ENCODE measurements at places on chromosomes 1 and 21.
A peak's percentile ranks its signal among the peaks of the same experiment; 100 is the strongest.

DNA sequence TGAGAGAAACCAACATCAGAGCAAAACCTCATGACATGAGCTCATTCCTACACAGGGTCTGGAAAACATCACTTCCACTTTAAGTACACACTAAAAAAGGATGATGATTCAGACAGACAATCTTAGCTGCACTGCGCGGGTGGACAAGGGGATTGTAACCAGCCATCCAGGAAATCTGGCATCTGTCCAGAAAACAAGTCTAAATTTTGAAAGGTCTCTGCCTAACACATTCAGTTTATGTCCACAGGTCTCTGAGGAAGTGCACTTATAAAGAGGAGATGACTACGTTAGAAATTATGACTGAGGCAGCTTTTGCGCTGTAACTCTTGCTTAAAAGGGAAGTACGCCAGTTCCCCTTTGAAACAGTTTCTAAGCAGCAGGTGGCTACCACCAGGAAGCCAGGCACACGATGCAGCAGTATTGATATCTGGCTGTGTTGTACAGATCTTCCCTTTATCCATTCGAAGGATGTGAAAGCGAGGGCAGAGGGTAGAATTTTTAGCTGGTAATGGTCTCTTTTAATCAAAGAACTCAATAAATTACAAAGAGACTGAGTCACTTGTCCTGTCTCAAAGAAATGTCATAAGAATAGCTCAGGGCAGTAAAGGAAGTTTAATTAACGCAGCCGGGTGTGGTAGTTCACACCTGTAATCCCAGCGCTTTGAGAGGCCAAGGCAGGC is 128.0 kb downstream of the SETD4 start:
- DNase-seq: no peak

- DNase-seq: no peak
These were observed 136.1 kb downstream of the ZP4 start for GRCh38 chr1:237754627-237755026.

DNA sequence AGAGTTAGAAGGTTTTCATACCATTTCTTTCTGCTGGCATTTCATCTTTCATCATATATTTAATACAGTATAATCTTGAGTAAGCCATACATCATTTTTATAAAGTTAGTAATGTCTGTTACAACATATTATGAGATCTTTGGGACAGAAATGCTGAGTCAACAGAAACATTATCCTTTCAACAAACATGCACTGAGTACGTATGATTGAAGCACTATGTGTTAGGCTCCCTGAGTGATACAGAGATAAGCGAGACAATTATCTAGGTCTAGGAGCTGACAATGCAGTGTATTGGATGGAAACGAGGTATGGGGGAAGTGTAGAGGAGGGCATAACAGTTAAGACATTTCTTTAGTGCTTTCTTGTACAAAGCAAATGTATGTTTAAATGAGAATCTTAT is 19.7 kb upstream of the GPR52 start:
- no peak for DNase-seq

GRCh38 chr1:206924592-206925105 is 2.9 kb upstream of the FCMR start:
- DNase-seq: no peak

- DNase-seq: no peak
These were observed 195.2 kb downstream of the MRPL39 start for GRCh38 chr21:25412100-25412499.

DNA sequence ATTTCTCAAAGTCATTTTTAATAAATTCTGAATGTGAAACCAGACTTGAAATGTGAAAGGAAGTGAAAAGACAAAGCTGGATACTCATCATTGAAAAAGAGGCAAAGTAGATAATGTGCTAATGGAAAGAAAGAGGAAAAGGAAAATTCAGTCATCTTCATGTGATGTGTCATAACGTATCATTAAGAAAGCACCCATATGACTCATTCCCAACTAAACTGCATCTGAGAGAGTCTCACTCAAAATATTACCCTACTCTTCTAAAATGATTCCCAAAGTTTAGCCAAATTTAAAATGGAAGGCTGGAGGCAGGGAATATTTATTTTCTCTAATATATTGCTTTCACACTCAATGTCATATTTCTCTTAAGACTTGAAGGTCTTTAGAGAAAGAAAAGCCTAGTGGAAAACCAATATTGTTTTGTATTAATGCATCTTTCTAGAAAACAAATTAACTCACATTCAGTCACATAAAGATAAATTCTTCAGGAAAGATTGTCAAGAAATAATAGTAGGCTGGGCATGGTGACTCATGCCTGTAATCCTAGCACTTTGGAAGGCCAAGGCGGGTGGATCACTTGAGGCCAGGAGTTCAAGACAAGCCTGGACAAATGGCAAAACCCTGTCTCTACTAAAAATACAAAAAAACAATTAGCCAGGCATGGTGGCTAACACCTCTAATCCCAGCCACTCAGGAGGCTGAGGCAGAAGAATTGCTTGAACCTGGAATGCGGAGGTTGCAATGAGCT is 129.9 kb downstream of the SLC30A10 start:
- DNase-seq: no peak

DNA sequence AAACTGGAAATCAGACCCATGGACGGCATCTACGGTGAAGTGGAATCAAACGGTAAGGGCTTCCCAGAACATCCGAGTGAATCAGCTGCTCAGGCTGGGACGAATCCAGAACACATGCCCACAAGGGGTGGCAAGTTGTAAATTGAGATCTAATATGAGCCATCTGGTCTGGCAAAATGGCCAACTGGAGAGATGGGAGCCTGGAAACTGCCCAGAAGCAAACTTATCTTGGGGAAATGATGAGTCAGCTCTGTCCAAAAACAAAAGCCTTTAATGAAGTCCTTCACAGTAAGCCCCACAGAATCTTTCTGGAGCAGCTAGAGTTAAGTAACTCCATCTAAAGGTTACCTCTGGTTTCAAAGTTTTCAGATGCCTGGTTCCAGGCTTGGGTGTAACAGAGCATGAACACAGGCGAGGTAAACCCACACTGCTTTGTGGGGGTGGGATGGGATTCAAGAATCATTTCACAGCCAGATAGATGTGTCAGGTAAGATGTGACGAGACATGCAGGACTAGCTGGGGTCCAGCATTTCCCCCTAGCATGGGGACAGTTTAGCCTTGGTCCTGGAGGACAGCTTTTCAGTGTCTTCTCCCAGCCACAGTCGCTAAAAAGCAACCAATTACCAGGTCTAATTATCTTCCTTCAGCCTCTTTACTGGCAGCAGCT is 10.5 kb upstream of the SRP9 start:
- DNase-seq: no peak

DNA sequence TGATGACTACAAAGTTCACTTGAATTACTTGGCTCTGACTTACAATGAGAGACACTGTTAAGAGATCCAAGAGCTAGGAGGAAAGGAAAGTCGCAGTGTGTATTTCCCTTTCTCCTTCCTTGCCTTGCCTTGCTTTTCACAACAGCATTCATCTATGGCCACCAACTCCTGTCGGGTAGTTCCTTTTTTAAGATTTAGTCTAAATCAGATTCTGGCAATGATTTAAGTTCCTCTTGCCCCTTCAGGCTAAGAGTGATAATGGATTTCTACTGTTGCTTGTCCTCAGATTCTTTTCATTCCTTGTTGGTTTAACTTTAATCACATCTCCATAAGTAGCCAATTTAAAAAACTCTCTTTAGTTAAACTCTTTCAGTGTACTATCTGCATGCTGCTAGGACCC is 91.9 kb downstream of the GTF2B start:
- no peak for DNase-seq

DNA sequence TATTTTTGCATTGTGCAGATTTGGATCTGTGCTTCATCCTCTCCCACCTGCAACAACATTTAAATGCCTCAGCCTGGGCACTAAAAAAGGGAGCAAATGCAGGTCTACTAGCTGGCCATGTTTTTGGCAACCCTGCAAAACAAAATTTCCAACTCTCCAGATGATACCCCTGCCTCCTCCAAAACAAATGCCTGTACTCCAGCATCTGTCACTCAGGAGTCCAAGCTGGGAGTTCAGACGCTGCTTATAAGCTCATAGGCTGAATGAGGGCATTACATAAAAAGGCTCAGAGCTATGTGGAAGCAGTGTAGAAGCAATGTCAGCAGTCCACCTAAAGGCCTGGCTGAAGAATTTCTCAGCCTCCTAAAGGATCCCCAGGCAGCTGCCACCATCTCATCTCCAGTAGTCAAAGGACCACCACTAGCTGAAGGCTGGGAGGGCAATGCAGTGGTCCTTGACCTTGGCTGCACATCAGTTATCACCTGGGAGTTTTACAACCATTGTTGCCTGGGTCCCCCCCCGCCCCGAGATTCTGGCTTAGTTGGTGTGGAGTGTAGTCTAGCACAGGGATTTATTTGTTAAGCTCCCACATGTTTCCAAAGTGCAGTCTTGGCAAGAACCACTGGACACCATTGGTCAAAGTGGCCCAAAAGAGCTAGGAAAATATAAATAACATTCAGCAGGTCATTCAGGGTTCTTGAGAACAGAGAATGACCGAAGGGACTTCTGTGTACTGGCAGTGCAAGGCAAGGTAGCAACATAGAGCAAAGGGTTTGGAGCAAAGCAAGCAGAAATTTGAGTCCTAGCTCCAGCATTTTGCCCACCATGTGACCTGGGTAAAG is 57.2 kb downstream of the ITPKB start:
- no peak for DNase-seq

DNA sequence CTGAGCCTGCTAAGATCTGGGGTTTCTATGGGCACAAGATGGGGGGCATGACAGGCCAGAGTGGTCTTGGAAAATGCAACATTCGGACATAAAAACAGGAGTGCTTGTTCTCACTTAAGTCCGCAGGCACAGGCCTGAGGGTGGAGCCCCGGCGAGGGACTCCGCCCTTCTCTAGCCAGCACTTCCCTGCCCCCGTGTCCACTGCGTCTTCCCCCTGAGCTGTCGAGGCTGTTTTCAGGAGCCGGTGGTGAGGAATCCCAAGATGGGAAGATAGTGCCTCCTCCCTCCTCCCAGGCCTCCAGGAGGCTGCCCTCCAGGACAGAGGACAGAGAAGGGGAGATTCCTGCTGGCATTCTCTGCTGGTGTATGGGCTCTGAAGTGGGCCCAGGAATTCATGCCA is 105.2 kb downstream of the TLR5 start:
- no peak for DNase-seq

- peak; percentile 44 for DNase-seq
These were observed 10.9 kb downstream of the WNT4 start for GRCh38 chr1:22131875-22132486.

- DNase-seq: no peak
These were observed 80.8 kb downstream of the MATN1 start for GRCh38 chr1:30642391-30643120.

- no peak for DNase-seq
These were observed 5.9 kb downstream of the CLCA2 start for GRCh38 chr1:86429835-86430234.

DNA sequence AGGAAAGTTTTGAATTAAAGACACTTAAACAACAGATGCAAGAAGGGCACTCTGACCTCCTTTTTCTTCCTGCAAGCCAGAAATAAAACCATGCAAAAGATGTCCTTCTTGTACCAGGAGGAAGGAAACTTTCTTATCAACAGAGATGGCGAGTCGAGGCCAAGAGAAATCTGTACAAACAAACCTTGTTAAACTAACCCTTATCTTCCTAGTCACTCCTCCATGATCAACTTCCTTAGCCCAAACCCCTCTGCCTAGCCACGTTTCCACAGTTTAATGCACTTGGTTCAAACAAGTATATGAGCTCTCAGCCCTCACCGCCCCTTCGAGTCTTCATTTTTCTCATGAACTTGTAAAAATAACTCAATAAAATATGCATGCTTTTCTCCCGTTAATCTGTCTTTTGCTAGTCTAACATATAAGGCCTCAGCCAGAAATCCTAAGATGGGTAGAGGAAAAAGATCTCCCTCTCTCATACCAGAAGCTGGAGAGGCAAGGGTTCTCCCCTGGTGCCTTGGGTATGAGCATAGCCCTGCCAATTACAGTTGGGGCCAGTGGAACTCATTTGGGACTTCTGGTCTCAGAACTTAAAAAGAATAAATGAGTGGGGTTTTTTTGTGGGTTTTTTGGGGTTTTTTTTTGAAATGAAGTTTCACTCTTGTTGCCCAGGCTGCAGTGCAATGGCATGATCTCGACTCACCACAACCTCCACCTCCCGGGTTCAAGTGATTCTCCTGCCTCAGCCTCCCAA is 141.7 kb upstream of the SOD1 start:
- DNase-seq: no peak

GRCh38 chr1:112614460-112615065 is 4.4 kb downstream of the ST7L start:
- DNase-seq: no peak

GRCh38 chr1:23555270-23555985 is 3.9 kb downstream of the ID3 start:
- no peak for DNase-seq

- DNase-seq: no peak
These were observed 171.9 kb downstream of the PRDM2 start for GRCh38 chr1:13871886-13872285.

- DNase-seq: no peak
These were observed 822.2 kb downstream of the MRPL39 start for GRCh38 chr21:24785033-24785432.

- DNase-seq: no peak
These were observed 17.6 kb upstream of the PTTG1IP start for GRCh38 chr21:44890961-44891541.

DNA sequence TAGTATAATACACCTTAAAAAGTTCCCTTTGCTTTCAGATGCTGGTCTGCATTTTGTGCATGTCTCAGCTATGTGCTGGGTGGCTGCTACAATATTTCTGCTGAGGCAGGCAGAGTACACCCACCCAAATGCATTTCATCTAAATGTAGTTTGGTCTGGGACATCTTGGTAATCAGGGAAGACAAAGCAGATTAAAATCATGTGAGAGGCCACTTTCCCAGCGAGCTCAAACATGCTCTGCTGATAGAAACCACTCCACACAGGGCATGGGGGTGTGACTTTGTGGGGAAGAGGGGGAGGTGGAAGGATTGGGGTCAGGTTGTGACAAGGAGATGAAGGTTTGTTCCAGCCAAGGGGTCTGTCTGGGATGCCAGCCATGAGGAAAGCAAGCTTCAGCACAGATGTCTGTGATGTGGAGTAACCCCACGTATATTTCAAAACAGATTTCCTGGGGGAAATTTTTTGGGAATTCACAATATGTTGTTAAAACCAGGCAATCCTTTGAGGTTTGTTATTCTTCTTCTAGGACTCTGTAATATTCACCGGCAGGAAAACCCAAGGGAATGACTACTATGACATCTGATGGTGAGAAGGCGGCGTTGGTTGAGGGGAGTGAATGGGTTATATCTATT is 255.1 kb upstream of the FGGY start:
- DNase-seq: no peak

DNA sequence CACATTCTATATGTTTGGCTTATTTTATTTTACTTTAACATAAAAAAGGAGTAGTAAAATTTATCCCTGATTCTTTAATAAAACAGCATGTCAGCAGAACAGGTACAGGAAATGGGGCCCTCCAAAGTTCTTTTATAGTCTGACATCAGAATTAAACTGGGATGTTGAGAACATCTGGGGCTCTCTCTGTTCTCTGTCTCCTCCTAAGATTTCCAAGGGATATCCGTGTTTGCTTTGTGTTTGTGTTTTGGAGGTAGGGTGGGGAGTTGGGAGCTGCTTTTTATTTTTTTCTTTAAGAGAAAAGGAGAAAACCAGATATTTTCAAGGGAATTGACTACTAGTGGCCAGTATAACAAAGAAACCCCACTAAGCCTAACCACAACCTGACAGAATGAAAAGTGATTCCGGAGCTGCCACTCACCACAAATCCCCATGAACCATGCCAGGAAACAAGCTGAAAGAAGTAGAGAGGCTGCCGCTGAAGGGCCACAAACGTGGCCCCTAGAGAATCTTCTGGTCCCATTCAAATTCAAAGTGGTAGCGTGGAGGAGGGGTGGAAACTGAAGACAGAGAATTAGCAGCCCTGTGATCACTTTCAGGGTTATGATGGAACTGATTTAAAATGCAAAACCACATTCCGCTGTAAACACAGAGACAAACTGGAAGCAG is 369.6 kb upstream of the ADGRL2 start:
- no peak for DNase-seq
